IMR-90 (cell line): ENCODE measurements at places on chromosomes 5 and 9. TPM values are rescaled to one million over a fixed set of nuclear protein-coding genes. Genes with fewer than 3 reads are reported as not detected.

GRCh38 chr5:89443508-89443907 is 560.5 kb upstream of the MEF2C start:
- no peak for DNase-seq

GRCh38 chr5:147539053-147539452 is 29.2 kb upstream of the DPYSL3 start:
- DNase-seq, result peak; percentile 46

- peak; percentile 81 for DNase-seq
Observed at GRCh38 chr5:124806373-124807077, 60.1 kb upstream of the ZNF608 start.

GRCh38 chr9:72856972-72857623 is 95.8 kb downstream of the ALDH1A1 start:
- DNase-seq, result peak; percentile 56

MOB3B gene
- total RNA-seq, result under 0.01 TPM in 2 replicates

C5orf52 gene
- total RNA-seq, result not detected in 2 replicates

LHX6 gene
- total RNA-seq, result under 0.01 TPM in 2 replicates

DNA sequence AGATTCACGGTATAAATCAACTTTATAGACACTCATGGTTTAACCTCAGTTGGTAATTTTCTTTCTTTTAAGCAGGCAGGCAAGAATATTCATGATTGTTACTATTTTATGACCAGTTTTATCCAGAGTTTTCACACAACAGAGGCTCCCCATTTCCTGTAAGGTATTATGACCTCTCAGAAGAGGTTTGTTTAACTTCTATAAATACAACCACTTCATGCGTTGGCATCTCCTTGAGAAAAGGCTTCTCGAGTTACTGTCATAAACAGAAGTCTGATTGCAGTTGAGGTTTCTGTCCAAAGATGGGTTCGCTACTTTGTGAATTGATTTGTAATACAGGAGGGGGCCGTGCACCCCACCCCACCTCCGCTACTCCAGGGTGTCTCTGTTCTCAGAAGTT is 55.3 kb downstream of the ENTREP1 start:
- DNase-seq, result no peak

DNA sequence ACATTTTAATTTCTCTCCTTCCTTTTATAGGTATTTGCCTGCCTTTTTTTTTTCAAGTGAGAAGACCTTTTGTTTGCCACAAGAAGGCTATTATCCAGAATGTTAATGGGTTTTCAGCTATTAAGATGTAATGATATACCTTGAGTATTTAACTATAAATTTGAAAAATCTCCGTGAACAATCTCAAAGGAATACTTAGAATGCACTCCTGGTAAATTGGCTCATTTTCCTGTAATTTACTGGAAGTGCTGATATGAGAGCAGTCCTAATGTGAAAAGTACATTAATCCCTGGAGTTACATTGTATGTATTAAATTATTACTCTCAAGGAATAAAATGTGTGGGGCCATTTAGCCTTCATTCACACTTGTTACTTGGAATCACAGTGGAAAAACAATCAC is 32.4 kb downstream of the AOPEP start:
- DNase-seq, result no peak

GRCh38 chr9:137278061-137278701 is 655 bp downstream of the TOR4A start:
- no peak for DNase-seq

IL31RA gene
- total RNA-seq, result 0.56 and 0.90 TPM in 2 replicates

LHX3 gene
- not detected in 2 replicates for total RNA-seq

DNA sequence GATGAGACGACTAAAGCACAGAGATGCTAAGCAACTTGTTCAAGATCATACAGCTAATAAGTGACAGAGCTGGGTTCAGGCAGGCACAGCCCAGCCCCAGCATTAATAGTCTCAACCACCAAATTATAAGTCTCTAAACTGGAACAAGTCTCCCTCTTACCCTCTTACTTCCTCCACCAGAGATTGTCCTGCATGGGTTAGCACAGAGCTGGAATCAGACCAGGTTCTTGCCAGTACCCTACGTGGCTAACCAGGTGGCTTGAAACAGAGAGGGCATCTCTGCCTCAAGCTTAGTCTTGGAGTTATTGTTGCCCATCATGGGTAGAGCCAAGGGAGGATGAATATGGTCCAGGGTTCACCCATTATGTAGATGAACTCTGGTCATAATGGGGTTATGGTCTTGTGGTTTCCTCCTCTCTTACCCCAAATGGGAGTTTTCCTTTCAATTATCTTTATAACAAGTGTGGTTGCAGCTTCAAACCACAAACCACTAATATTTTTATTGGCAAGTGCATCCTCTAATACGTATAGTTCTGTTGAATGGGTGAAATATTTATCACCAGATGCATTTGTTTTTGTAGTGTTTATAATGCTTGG is 8.3 kb upstream of the XPA start:
- DNase-seq, result no peak
